Mesenteric fat pad (tissue), 1 donor: ENCODE measurements at places on chromosomes 5 and 9. TPM values are rescaled to one million over a fixed set of nuclear protein-coding genes. Genes with fewer than 3 reads are reported as not detected.

The PCDHB13 gene
- 2.8 TPM for total RNA-seq

The SLC6A19 gene
- total RNA-seq: 0.32 TPM

The F2RL1 gene
- 1.9 TPM for total RNA-seq

The TUBB4B gene
- total RNA-seq: 298 TPM

The ACTL7B gene
- total RNA-seq: not detected

The DAB2IP gene
- 86.1 TPM for total RNA-seq

The SPOCK1 gene
- 59.8 TPM for total RNA-seq

GRCh38 chr5:11596657-11597071 lies 307.6 kb downstream of the CTNND2 start:
- DNase-seq: no peak

- DNase-seq: no peak
These were observed 10.4 kb downstream of the MARCHF3 start for GRCh38 chr5:127019928-127020327.

- no peak for DNase-seq
These were observed 3.2 kb upstream of the RAI14 start for GRCh38 chr5:34652914-34653313.

DNA sequence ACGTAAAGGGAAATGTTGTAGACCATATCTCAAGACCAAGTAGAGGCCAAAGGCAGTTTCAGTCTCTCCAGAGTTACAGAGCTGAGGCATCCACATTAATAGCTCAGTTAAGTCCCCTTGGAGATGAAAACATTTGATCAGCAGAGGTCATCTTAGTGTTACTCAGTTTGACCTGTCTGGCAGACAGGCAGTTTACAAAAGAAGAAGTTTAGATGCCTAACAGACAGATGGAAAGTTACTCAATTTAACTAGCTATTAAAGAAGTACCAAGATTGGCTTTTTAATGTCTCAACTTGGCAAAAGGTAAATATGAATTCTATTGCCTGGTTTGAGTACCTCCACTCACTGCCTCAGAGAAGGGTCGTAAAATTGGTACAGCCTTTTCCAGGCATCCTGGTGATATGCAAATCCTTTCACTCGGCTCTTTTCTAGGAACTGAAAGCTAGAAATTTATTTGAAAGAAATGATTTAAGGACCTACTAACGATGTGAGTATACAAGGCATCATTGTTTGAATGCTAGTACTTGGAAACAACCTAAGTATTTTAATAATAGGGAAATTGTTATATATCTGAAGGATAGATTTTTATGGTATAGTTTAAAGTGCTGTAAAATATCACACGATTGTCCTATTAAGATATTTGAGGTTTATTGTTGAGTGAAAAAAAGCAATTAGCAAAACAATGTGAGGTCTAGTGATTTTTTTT lies 14.8 kb downstream of the ACO1 start:
- no peak for DNase-seq

DNA sequence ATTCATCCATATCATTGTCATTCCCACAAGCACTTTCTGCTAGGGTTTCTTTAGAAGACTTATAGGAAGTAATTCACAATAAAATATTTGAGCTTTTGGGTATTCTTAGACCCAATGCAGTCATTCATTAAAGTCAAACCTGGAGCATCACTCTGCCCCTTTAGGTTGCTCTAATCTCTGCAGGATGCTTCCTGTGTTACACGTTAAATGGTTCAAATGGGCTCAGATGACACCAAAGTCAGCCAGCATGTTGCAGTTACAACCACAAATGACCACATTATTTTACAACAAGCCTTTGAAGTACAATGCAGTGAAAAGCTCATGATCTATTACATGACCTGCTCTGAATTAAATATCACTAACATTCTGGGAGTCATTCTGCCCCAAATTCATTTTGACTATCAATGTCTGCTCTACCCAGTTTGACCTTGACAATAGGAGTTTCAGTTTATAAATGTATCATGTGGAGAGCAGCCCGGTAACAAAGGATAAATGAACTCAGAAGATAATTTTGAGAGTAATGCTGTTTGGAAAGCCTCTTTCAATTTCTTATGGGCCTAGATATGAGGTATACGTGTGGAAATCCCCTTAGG lies 668.6 kb upstream of the DMAC1 start:
- no peak for DNase-seq

GRCh38 chr9:136045595-136046553 lies 49.2 kb downstream of the NACC2 start:
- peak; percentile 89 for DNase-seq
